ENCODE measurements at places on chromosomes 16 and 17.

- DNase-seq: no peak
These were observed 3.3 kb upstream of the CCL15 start for GRCh38 chr17:36004594-36005108.

DNA sequence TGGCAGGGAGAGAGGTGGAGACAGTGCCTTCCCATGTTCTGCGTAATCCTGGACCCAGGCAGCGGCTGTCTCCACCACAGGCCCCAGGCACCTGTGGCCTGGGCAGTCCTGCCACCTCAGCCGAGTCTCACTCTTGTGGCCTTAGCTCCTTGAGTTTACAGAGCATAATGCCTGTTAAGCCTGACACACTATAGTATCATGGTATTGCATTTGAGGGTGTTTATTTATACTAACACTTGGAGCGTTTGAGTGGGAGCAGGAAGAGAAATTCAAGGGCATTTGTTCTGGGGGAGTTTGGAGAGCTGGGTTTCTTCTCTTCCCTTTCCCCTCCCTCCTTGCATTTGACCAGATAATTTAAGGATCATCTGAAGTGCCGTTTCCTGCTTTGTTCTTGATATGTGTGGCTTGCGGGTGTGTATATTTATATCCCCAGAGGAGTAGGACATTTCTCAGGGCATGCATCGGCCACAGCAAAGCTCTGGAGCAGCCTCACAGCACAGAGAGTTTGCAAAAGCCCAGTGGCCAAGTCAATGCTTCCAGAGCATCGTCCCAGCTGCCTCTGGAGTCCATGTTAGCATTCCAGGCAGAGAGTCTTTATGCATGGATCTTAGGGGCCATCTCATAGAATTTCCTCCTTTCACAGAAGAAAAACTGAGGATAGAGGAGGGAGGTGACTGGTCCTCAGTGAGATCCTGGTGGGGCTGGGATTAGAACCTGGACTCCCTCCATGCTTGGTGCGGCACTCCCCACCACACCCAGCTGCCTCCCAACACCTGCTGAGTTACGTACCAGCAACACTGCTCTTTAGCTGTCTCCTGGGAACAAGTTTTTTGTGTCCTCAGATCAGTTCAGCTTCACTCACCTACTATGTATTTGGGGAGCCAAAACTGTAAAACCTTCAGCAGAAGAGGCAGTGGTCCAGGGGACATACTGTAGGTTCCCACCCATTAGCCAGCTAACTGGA, 222.8 kb downstream of the CCDC182 start:
- DNase-seq: no peak

DNA sequence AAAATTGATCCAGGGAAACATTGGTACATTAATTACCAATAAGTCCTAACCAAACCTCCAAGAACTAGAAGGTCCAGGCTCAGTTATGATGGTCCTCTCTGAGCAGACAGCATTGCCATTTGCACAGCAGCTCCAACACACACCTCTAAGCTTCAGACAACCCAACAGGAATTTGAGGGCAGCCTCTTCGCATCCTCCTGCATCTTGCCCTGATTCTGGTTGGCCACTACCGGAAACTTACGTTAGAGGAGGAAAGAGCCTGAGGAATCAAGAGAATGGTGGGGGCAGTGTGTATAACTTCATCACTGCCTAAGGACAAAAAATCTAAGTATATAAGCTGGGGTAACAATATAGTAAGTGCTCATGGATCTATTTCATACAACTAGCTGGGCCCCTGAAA, 15.7 kb downstream of the FAM117A start:
- no peak for DNase-seq

- DNase-seq: no peak
These were observed 6.3 kb downstream of the CNTD1 start for GRCh38 chr17:42804918-42805367.

DNA sequence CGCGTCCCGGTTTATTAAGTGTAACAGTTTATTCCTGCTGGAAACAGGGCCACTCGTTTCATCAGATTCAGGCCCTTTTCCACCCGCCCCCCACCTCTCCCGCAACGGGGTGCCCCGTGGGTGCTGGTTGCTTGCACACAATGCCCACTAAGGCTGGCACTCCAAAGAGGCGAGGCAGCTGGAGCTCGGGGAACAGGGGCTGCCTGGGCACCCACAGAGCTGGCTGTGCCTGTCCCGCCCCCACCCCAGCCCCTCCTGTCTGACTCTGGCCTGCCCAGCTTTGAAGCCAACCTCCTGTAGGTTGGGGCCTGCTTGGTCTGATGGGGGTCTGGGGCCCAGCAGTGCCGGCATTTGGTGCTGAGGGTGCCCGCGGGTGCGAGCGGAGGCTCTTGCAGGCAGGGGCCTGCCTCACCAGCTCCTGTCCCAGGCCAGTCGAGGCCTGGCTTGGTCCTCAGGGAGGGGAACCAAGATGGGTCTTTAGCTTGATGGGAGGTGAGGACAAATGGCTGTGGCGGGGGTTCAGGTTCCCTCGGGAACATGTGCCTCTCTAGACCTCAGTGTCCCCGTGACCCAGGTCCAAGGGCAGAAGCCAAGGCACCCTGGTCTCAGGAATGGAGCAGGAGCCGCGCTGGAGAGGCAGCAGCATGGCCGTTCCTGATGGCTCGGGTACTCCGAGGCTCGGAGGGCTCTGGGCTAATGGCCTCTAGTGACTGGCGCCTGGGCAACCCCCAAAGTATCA, 20.1 kb downstream of the MYBBP1A start:
- DNase-seq: no peak
